Transverse colon (tissue), 4 donors: ENCODE measurements at places on chromosomes 5 and 9. TPM values are rescaled to one million over a fixed set of nuclear protein-coding genes. Genes with fewer than 3 reads are reported as not detected.

GRCh38 chr5:93704996-93705395 lies 36.4 kb downstream of the POU5F2 start:
- no peak overlapping the region for H3K4me3 ChIP-seq
- DNase-seq: no peak
- H3K27ac ChIP-seq: no peak overlapping the region

- no peaks in the 10 kb centered on the region for H3K36me3 ChIP-seq
- no peak overlapping the region for H3K27ac ChIP-seq
- no peak overlapping the region for H3K4me3 ChIP-seq
- DNase-seq: no peak
- no peaks in the 10 kb centered on the region for H3K4me1 ChIP-seq
- no peaks in the 10 kb centered on the region for H3K27me3 ChIP-seq
Observed at GRCh38 chr5:112635771-112636731, 101.6 kb upstream of the APC start.

The SPATA31A3 gene
- total RNA-seq: not detected

DNA sequence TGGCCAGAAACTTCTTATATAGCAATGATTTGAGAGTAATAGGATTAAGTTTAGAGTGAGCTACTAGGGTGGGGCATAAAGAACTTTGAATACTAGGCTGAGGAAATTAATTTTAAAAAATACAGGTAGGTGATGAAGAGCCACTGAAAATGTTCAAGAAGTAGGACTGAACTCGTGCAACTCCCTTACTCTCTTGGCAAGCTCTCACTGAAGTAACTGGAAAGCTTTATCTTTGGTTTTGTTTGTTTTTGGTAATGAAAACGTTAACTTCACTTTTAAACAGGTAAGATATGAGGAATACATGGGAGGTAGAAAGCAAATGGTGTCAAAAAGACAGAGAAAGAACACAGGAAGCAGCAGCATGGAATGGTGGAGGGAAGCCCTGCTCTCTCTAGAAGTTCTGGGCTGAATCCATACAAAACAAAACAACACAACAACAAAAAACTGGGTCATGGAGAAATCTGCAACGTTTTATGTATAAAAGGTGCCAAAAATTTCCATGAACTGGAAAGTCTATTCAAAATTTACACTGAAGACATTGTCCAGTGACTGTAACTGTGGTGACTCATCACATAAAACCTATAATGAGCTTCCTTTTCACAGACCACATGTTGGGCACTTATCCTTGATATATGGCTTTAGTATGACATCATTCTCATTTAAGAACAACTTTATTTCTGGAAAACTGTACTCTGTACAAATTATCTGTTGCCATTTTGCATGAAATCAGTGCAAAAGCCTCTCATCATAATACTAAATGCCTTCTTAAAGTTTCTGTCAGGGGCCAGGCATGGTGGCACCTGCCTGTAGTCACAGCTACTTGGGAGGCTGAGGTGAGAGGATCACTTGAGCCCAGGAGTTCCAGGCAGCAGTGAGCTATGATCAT lies 91.2 kb upstream of the CHD1 start:
- no peak overlapping the region for H3K4me3 ChIP-seq
- peak overlapping the region; percentile 81 for H3K27ac ChIP-seq
- no peaks in the 10 kb centered on the region for H3K36me3 ChIP-seq
- no peaks in the 10 kb centered on the region for H3K27me3 ChIP-seq

- no peak overlapping the region for H3K27ac ChIP-seq
- H3K36me3 ChIP-seq: no peaks in the 10 kb centered on the region
- H3K4me1 ChIP-seq: no peaks in the 10 kb centered on the region
- DNase-seq: no peak
- no peak overlapping the region for H3K4me3 ChIP-seq
Observed at GRCh38 chr9:8613346-8613825, 813.8 kb upstream of the DMAC1 start.

The FBLL1 gene
- total RNA-seq: not detected

DNA sequence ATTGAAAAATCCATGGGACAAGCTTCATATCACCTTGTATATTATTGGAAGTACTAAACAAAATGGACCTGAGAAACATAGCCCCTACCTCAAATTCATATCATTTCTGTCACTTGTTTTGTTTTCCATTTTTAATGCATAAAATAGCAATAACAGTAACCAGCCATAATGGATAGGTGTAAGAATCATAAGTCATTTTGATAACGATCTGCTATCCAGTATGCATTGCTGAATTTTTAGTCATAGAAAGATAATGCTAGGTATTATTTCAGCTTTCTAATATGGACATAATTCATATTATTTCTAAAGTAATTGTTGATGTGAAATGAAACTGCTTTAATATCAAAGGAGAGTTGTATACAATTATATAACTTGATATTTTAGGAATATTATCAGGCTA lies 1.1 kb upstream of the LRRC70 start:
- H3K4me3 ChIP-seq: no peak overlapping the region
- H3K4me1 ChIP-seq: no peaks in the 10 kb centered on the region
- no peak for DNase-seq
- H3K27me3 ChIP-seq: no peaks in the 10 kb centered on the region

The IRX1 gene
- total RNA-seq: not detected

DNA sequence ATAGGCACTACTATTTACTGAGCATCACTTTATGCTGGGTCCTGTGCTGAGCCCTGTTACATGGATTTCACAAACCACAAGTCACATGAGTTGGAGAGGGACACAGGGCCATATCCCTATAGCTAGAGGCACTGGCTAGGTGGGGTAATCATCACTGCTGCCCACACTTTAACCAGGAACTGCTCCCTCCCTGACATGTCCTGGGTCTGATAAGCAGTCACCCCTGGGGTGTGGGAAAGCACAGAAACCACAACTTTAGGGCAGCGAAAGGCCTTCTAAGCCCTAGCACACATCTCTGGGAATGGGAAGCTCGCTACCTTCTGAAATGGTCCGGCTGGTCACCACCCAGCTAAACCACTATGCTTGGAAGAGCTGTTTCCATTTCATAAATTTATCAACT lies 15.0 kb downstream of the TBC1D2 start:
- H3K4me1 ChIP-seq: peaks cover 17% of the 10 kb centered on the region
- H3K4me3 ChIP-seq: no peak overlapping the region
- no peak for DNase-seq
- H3K27me3 ChIP-seq: no peaks in the 10 kb centered on the region

The TCF7 gene
- total RNA-seq: 4.1 TPM

DNA sequence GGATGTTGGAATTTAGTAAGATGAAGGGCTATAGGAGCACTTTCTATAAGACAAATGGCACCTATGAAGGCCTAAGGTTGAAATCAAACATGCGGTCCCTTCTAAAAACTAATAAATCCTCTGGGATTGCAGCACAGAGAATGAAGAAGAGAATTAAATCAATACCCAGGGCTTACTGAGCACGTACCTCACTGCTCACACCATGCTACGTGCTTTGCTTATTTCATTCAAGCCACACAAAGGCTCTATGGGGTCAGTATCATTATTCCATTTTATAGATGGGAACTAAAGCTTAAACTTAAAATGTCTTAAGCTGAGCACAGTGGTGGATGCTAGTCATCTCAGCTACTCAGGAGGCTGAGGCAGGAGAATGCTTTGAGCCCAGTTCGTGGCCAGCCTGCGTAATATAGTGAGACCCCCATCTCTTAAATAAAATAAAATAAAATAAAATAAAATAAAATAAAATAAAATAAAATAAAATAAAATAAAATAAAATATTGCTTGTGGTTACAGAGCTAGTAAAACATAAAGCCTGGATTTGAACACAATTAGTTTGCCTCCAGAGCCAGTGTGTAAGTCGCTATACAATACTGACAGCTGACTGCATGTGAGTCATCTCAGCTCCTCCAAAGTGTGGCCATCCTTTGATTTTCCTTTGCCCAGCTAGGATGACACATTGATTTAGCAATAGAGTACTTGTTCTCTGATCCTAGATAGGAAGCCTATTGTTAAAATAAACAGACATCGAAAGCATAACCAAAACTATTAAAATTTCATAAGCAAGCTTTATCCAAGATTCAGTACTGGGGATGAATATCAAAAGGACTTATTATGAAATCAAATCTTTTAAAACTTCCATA lies 20.9 kb upstream of the DPYSL3 start:
- DNase-seq: no peak
- no peak overlapping the region for H3K27ac ChIP-seq
- H3K4me1 ChIP-seq: no peaks in the 10 kb centered on the region
- no peaks in the 10 kb centered on the region for H3K27me3 ChIP-seq
- no peak overlapping the region for H3K4me3 ChIP-seq

DNA sequence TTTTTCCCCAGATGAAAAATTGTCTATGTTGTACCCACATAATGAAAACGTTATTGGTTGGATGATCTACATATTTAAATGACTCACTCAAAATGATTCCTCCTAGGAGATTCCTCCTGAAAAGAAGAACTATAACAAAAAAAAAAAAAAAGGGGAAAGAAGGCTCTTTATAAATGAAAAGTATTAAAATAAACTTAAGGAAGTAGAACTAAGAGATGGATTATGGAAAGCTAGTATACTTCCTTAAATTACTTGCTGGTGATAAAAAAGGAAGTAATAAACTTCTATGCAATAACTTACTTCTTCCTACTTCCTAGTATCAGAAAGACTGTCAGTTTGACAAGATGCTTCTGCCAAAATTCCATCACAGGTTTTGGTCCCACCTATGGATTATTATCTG lies 1087.7 kb downstream of the CDH12 start:
- no peaks in the 10 kb centered on the region for H3K27me3 ChIP-seq
- DNase-seq: no peak
- no peaks in the 10 kb centered on the region for H3K36me3 ChIP-seq
- H3K27ac ChIP-seq: no peak overlapping the region
- H3K4me3 ChIP-seq: no peak overlapping the region

The TMOD1 gene
- total RNA-seq: 7.3 TPM

DNA sequence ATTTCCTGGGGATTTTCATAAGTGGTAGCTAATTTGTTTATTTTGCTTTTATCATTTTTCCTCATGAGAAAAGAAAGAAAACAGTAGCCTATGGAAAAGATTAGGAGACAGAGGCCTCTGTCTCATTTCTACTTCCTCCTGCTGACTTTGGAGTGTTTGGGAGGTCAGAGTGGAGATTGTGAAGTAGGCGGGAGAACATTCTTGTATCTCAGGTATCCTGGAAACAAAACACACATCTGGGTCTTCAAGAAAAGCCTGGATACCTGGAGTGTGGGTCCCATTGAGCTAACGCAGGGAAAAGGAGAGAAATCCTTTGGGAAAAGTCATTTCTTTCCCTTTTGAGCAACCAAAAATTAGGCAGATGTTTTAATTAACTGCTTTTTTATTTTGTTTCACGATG lies 161.5 kb upstream of the DMAC1 start:
- H3K4me1 ChIP-seq: no peaks in the 10 kb centered on the region
- no peaks in the 10 kb centered on the region for H3K36me3 ChIP-seq
- H3K27me3 ChIP-seq: no peaks in the 10 kb centered on the region
- H3K4me3 ChIP-seq: no peak overlapping the region
- DNase-seq: no peak

DNA sequence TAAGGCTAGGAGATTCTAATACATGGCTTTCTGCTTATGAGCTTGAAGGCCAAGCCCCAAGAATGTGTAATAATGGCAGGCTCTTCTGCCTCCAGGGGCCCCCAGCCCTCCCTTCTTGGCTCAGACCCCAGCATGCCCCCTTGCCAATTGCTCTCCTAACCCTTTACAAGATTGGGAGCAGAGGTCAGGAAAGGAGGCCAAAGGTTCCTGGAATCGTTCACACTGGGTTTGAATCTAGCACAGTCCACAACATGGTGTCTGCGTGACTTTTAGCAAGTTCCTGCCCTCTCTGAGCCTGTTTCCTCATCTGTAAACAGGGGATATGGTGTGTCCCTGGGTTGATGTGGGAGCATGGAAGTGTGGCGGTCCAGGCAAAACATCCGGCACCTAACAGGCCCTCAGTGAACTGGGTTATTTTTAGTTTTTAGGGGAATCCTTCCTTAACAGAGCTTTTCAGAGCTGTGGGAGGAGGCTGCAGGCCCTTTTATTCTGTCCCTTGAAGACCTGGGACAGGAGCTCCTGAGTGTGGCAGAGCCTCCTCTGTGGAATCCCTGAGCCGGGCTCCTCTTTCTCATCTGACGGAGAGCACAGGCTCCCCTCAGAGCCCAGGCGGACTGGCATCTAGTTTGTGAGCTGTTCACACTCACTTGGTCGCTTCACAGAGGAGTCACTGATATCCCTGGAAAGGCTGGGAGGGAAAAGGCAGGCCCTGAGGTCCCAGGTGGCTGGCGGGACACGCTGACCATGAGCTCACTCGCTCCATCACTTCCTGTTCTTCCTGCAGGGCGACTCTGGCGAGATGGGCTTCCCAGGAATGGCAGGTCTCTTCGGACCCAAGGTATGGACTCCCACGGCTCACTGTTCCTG lies 23.4 kb upstream of the ORM1 start:
- DNase-seq: peak; percentile 2
- no peaks in the 10 kb centered on the region for H3K4me1 ChIP-seq
- H3K4me3 ChIP-seq: no peak overlapping the region

The PRRX2 gene
- 0.41 TPM for total RNA-seq

DNA sequence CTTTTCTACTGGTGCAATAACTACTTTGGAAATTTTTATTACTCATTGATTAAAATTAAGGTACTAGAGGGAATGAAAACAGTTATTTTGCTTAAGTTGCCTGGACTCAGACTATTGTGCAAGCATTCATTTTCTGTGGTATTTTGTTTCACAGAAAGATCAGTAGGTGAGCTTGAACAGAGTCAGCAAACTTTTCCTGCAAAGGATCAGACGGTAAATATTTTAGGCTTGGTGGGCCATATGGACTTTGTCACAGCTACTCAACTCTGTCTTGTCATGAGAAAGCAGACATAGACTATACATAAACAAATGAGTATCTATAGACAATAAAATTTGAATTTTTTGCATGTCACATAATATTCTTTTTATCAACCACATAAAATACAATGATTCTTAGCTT lies 1036.4 kb downstream of the NR2F1-AS1 start:
- H3K27me3 ChIP-seq: no peaks in the 10 kb centered on the region
- H3K27ac ChIP-seq: no peak overlapping the region
- no peaks in the 10 kb centered on the region for H3K36me3 ChIP-seq

DNA sequence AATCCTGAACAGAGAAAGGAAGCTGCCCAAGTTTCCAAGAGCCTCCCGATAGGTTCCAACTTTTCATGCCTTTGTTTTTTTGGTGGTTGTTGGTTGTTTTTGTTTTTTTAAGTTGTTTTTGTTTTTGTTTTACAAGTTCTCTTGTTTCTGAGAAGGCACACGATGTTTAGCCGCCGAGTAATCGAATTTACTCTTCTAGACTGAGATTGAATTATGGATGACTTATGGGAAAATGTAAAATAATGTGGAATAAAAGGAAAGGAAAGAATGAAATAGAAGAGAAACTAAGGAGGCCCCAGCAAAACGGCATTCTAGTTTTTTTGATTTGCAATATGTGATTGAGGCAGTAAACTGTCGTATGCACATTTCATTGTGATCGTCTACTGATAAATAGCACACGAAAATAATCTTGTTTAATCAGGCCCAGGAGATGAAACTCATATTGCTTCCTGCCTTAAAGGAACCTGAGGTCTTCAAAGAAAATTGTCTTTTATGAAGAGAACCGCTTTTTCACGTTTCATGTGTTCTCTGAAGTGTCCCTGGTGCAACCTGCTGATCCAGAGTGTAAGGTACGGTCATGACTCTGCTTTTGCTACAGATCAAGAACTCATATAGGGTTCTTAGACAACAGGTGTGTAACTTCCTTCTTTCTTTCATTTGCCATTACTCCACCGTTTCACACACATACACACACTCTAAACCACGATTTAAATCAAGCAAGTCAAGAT lies 1.3 kb upstream of the GNAQ start:
- H3K4me3 ChIP-seq: peak overlapping the region; percentile 27
- H3K4me1 ChIP-seq: peaks cover 13% of the 10 kb centered on the region
- no peaks in the 10 kb centered on the region for H3K36me3 ChIP-seq
- no peaks in the 10 kb centered on the region for H3K27me3 ChIP-seq
- DNase-seq: peak; percentile 21

The TRIM7 gene
- total RNA-seq: not detected

The FCN2 gene
- total RNA-seq: not detected

- no peak overlapping the region for H3K27ac ChIP-seq
- no peaks in the 10 kb centered on the region for H3K4me1 ChIP-seq
- no peaks in the 10 kb centered on the region for H3K36me3 ChIP-seq
- H3K4me3 ChIP-seq: no peak overlapping the region
Observed at GRCh38 chr5:123776761-123777160, 264.8 kb downstream of the CSNK1G3 start.
